ENCODE measurements at places on chromosomes 1 and 21.

DNA sequence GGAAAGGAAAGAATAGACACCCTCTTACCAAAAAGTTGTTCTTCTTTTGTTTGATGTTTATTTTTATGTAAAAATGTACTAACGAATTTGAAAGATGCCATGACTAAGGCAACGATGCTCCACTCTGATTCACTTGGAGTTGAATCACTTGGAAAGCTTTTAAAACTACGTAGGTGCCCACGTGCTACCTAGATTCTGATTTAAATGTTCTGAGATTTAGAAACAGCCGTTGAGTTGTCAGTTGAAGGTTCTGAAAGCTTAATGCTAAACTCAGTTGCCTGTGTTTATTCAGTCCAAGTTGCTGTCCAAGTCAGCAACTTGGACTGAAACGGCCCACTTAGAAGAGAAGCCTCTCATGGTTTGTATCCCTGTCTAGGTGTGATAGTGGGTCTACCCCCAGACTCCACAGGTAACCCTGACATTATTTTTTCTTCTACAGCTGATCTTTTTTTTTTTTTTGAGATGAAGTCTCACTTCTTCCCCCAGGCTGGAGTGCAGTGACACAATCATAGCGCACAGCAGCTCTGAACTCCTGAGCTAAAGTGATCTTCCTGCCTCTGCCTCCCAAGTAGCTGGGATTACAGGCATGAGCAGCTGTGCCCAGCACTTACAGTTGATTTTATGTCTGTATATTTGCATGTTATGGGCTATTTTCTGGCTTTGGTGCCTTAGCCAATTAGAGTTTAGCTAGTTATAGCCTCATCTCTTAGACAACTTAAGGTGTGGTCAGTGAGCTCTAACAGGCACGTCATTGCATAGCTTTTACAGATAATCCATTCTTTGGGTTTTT, 1.4 kb upstream of the VAMP4 start:
- ATAC-seq = peak; percentile 30

- no peak for ATAC-seq
Measured at GRCh38 chr1:38497921-38498656, 361.5 kb downstream of the RRAGC start.

DNA sequence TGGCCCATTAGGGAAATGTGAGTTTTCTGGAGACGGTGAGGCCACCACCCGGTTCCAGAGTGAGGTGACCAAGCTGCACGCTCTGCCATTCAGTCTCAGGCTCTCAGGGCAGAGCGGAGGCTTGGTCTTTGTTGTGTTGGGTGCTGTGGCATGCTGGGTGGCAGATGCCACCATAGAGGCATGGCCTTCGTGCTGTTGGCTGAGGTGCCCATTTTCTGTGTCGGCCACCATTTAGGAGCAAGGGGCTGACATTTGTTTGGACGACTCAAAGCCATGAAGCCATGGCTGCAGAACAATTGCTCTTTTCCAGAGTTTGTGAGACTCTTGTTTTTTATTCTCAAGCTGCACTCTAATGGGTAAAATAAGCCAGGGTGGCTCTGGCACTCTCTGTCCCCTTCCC, 36.8 kb upstream of the PWP2 start:
- ATAC-seq = no peak

DNA sequence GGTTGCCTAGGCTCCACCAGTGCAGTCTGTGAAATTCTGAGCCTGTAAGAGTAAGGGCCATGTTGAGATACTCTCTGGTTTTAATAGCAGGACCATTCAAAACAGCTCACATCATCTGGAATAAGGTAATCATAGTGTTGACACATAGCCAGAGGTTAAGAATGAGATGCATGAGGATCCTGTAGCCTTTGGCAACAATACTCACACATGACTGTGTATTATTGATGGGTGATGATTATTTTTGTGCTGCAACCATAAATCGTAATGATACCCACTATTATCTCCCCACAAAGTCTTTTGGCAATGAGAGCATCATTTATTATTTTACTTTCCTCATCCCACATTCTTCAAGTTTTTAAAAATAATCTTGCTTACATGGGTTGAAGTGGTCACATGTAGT, 35.5 kb downstream of the KCNK2 start:
- ATAC-seq = no peak

GRCh38 chr1:70727886-70728489, 316.9 kb downstream of the CTH start:
- ATAC-seq = no peak

GRCh38 chr1:65688848-65689247, 103.8 kb upstream of the PDE4B start:
- no peak for ATAC-seq
